Activated CD4-positive, alpha-beta T cell treated with anti-CD3 and anti-CD28 coated beads, Interleukin-2, amount 50 U/mL, for 16 hours (primary cell): ENCODE measurements at places on chromosomes 7 and 10.
A peak's percentile ranks its signal among the peaks of the same experiment; 100 is the strongest.

DNA sequence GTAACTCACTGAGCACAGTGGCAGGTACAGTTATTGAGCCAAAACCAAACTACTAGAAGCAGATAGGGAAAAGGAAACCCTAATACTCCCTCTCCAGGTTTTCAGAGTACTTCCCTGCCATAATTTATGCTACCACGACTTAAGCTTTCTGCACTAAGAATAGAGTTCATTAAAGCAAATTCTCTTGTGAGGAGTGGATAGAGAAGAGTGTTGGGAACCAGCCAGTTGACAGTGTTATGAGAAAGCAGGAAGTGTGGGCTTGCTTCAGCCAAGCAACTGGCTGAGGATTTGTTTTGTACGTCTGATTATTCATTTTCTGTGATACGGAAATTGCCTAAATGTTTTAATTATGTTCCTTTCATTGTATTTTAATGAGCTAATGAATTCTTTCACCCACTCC lies 280.5 kb downstream of the KIF20B start:
- no peak for DNase-seq

- DNase-seq: no peak
These were observed 31.6 kb downstream of the SLIT1 start for GRCh38 chr10:97154162-97154561.

DNA sequence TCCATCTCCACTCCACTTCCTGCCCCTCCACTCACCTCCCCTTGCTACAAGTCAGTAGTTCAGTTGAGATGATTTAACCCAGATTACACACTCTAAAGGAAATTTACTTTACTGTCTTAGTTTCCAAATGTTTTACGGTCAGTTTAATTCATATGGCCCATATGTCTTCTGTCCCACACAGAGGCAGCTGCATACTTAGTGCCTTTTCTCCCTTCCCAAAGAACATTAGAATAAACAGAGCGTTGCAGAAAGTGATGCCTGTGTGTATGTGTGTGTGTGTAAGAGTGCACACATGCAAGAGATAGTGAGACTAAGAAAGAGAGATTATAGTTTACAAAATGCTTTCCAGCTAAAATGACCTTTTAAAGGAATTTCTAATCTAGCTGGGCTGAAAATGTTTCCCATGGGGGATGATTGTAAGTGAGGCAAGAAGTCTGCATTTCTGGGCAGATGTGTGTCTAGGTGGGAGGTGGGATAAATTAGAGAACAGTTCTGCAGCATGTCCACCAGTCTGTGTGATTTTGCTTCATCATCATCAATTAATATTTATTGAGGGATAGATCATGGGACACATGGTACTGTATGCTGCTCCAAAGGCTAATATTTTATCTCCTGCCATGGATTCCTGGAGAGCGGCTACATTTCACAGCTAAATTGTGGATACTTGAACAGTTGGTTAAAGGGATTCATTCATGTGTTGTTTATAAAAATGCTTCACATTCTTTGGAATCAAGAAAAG lies 81.5 kb downstream of the NXPH1 start:
- DNase-seq: no peak

GRCh38 chr7:31192986-31193385 lies 140.9 kb downstream of the ADCYAP1R1 start:
- peak; percentile 20 for DNase-seq

DNA sequence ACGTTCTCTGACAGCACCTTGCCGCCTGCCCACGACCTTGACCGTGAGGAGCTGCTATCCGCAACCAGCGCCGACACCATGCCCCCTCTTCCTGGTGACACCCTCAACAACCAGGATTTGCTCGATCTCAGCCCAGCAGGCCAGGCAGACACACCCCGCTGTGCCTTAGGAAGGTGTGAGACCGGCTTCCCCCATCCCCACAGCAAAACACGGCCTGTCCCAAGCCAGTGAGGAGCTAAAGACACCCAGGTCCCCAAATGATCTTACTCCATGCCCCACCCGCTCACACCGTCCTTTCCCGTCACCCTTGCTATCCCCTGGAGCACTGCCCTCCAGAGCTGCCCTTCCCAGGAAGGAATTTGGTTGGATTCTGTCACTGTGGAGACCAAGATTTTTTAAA lies 21.3 kb upstream of the TTYH3 start:
- DNase-seq: no peak

- no peak for DNase-seq
These were observed 42.3 kb downstream of the CTBP2 start for GRCh38 chr10:125118011-125118611.

- no peak for DNase-seq
These were observed 29.3 kb upstream of the PRKAR1B start for GRCh38 chr7:756231-756927.

DNA sequence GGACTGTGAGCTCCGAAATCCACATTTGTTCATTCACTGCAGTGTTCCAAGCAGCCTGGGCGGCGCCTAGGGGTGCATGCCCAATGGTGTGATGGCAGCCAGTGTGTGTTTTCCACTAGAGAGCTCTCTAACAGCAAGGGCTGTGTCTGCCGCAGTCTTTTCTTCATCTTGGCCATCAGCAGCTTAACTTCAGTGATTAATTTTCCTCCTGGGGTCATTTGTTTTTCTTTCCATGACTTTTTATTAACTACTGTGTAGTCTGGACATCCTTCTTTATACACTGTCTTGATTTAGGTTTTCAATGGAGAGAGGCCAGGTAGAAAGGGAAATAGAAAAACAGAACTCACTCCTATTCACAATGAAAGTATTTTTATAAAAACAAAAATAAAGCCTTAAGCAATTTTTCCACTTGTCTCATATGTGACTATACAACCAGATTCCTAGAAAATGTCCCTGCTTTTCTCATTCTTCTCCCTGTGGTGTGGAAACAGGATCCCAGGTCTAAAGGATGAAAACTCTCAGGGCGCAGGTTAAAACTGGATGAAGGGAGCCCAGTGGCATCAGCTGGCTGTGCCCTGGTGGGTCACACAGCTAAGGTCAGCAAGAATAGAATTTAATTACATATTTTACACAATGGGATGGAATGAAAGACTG lies 176.8 kb downstream of the PKD1L1 start:
- DNase-seq: no peak

GRCh38 chr7:133310232-133310862 lies 57.5 kb downstream of the EXOC4 start:
- no peak for DNase-seq

- no peak for DNase-seq
These were observed 85.4 kb downstream of the MKX start for GRCh38 chr10:27660268-27660667.

DNA sequence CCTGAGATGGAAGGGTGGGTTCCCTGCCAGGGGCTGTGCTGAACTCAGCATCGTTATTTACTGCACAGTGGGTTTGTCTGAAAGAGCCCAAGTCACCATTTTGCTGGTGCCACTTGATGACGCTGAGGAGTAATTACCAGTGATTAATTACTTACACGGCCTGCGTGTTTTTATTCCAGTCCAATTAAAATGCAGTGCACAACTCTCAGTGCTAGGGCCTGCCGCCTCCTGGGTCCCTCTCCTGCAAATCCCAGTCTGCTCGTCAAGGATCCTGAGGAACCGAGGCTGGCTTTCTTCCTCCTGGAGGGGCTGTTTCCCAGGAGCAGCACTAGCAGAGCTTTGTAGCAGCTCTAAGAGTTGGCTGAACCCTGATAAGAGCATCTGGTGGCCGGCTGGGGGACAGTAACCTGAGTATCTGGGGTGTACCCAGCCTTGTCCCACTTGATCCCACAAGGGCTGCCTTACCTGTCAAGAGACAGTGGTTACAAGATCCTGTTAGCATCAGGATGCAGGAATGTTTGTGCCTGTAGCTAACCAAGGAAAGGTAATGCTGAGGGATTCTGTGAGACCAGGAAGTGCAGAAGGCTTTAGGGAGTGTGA lies 45.1 kb upstream of the LRRC4 start:
- no peak for DNase-seq

- DNase-seq: no peak
These were observed 741.4 kb upstream of the POT1 start for GRCh38 chr7:125670926-125671572.

- peak; percentile 81 for DNase-seq
These were observed 65.0 kb upstream of the TES start for GRCh38 chr7:116145245-116145852.

DNA sequence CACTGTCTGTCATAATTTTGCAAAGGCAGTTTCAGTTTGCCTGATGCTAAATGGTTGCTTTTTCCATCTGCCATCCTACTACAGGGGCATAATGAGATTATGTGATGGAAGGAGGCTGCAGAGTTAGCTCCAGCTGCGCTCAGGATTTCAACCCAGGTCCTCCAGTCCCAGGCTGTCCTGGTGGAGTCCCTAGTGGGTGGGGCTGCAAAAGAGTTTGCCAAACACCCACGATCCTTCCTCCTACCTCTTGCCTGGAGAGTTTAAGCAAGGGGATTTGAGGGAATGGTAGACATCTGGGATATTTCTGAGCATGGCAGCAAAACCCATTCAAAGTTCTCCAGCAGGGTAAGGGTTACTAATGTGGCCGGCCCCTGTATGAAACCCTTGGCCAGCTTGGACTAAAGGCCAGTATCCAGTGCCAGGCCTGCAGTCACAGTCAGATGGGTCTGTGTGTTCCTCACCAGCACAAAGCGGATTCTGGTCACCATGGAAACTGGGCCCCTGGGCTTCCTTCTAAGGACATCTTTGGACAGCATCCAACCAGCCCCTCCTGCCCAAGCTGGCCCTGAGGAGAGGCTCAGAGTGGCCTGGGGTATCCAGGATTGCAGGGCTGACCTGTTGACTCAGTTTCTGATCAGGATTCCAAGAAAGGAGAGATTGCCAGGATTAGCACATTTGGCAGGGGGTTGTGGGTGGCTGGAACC lies 42.7 kb upstream of the CHST3 start:
- DNase-seq: no peak

GRCh38 chr7:112938863-112939573 lies 147.6 kb downstream of the GPR85 start:
- DNase-seq: no peak

DNA sequence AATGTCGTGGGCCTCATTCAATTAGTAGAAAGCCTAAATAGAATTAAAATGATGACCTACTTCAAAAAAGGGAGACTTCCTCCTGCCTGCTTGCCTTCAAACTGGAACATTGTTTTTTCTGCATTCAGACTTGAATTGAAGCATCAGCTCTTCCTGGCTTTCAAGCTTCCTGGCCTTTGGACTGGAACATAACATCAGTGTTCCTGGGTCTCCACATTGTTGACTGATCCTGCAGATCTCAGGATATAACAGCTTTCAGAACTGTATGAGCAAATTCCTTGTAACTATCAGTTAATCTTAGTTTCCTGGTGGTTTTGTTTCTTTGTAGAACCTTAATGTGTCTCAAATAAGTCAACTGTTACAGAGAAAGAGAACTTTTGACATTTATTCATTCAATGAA lies 18.6 kb downstream of the MAGI2 start:
- DNase-seq: no peak

DNA sequence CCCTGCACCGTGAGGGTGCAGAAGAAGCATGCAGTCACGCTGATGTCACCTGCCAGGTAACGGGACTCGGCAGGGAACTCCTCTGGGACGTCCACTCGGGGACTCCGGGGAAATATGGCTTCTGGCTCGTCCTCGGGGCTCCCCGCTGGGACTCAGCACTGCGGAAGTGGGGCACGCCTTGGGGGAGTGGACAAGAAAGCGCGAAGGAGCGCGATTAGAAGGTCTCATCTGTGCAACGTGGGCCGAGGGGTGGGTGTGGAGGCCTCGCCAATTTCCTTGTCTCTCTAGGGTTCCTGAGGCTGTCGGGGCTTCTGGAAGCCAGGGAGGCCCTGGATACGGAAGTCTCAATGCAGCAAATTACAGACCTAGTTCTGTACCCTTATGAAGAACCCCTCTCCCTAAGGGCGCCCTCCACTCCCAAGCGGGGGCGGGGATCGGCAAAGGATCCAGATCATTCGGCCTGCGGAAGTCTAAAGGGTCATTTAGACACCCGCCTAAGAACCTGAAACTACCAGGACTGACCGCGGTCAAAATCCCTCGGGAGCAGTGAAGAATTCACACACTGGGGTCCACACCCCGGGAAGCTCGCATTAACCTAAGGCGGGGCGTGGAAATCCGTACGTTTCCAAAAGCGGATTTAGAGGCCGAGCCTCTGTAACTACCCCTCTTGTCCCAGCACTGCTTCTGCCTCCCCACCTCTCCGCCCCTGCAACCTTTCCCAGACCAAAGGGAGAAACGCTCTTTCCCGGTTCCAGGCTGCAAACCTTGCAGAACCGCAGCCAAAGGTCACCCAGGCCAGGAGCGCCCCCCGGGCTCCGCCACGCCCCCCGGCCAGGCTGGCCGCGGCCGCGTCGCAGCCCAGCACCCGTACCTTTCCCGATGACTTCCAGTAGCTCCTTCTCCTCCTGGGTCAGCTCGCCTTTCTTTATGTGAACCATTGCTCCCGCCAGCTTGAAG lies 640 bp downstream of the ANKMY2 start:
- peak; percentile 50 for DNase-seq

DNA sequence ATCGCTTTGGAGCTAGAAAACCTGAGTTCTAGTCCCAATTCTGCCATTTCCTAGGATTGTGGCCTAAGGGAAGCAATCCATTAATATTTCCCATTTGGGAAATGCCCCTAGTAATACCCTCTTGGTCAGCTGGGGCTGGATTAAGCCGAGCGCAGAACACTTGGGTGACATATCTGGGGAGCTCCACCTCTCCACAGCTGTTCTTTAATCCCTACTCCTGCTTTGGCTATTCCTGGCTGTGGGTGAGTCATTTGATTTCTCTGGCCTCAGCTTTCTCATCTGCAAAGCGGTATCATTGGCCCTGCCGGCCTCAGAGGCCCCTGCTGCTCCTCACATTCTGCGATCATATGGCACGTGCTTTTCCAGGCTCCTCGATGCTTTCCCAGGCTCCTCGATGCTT lies 108.3 kb downstream of the BUB3 start:
- DNase-seq: no peak

- DNase-seq: no peak
These were observed 3.0 kb upstream of the JAZF1 start for GRCh38 chr7:28183627-28184026.

DNA sequence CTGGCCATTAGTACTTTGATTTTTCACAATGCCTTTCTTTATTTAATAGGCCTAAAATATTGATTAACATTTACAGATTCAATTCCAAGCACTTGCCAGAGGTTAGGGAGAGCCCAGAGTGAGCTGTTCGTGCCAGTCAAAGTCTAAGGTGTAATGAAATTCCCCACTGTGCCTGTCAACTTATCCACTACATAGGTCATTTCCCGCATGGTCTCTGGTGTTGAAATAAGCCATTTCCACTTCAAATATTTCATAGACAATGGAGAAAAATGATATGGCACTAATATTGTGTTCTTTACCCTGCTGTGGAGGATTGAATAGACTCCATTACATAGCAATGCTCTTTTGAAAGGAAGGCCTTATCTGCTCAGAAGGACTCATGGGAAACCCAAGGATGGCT lies 978.1 kb upstream of the CELF2 start:
- no peak for DNase-seq
